CD4-positive, alpha-beta T cell treated with Interleukin-12 subunit alpha and Interleukin-12 subunit beta, for 1 hour (primary cell): ENCODE measurements at places on chromosomes 7 and 10.

GRCh38 chr7:30396389-30396788 lies 82.2 kb downstream of the NOD1 start:
- no peak for DNase-seq

- no peak for DNase-seq
Observed at GRCh38 chr7:55463686-55464262, 98.6 kb downstream of the LANCL2 start.

DNA sequence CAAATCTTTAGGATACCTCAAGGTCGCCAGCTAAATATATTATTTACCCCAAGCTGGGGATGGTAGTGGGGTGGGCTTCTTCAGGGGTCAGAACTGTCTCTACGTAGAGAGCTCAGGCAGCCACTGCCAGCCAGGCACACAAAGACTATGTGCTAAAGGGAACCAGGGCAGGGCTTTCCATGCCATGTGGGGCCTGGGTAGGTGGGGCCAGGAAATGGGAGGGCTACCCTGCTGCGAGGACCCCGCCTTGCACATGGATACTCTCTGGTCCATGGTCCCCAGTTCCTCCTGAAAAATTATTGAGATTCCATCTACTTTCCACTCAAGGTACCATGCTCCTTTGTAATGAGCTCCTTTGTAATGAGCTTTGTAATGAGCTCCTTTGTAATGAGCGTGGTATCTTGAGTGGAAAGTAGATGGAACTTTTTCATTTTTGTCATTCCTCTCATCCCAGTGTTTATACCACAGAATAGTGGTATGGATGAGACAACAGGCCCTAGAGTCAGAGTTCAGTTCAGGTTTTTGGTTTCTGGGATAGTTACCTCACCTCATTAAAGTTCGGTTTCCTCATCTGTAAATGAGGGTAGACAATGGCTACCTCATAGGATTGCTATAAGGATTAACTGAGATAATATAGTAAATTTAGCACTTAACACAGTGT lies 5.8 kb downstream of the SYNPO2L start:
- DNase-seq = no peak

DNA sequence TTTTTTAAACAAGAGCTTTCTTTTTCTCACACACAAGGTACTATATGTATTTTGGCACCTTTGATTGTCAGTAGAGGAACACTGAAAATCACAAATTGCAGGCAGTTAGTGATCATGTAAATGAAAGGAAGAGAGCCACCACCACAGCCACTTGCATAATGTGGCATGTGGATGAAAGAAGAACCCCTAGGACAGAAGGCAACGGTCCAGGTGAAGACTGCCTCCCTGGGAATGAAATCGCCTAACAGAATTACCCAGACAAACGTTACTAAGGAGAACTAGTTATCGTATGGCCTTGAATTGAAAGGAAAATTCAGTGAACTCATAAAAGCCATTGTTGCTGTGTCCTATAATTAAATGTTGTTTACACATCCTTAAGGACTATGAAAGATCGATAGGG lies 41.2 kb upstream of the PTPRZ1 start:
- DNase-seq = no peak

DNA sequence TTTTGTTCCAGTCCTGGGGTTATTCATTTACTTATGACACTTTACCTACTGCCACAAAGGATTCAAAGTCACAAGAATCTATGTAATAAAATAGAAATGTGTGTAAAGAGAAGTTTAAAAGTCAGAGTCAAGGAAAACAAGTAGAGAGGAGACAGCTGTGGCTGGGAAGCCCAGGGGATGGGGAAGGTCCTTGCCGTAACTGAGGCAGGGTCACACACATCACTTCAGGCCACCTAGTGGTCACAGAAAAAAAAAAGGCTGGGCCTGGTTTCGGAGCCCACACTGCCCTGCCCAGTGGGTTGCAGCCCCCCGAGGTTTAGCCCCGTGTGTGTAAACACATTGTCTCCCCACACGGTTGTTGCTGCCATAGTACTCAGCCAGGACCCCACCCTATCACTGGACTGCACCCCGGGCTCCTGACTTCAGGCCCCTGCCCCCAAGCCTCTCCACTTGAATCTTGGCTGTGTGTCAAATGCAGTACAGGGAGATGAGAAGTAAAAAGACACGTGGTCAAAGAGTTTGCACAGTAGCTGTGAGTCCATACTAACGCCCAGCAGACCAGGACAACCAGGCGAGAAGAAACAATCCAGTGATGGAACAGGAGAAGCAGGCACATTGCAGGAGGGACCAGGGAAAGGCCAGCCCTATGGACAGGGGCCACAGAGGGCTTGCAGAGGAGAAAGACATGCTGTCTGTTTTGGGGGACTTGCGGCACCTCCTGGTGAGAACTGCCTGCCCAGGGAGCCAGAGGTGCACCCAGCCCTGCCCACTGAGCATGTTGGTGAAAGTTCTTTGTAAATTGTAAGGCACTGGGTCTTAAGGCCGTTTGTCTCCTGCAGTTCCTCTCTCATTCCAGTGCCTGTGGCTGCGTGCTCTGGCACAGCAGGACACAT lies 91.4 kb upstream of the MACROH2A2 start:
- DNase-seq = no peak

DNA sequence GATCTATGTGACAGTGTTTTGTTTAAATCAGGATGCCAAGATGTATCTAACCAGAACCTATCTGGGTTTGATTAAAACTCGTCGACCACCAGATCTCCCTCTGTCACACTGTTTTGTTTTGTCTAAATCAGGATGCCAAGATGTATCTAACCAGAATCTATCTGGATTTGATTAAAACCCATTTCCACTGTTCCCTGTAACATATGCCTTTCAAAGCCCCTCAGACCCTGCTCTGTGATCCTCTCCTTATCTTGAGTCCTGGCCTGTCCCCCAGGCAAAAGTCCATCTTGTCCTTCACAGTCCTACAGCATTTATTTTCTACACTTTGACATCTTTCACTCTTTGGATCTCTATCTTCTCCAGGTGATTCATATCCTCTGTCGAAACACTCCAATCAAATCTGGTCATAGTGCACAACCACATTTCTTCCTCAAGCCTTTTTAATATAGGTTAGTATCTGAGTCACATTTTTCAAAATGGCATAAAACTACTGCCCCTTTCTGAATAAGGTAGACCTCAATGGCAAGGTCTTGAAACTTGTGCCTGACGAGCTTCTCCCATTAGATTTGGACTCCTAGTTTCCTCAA lies 32.5 kb downstream of the ERLIN1 start:
- no peak for DNase-seq

- DNase-seq = no peak
Observed at GRCh38 chr7:120714945-120715344, 143.0 kb downstream of the TSPAN12 start.

- DNase-seq = no peak
Observed at GRCh38 chr7:28890137-28890536, 68.0 kb downstream of the TRIL start.

GRCh38 chr10:131862548-131862947 lies 38.3 kb upstream of the PPP2R2D start:
- no peak for DNase-seq

DNA sequence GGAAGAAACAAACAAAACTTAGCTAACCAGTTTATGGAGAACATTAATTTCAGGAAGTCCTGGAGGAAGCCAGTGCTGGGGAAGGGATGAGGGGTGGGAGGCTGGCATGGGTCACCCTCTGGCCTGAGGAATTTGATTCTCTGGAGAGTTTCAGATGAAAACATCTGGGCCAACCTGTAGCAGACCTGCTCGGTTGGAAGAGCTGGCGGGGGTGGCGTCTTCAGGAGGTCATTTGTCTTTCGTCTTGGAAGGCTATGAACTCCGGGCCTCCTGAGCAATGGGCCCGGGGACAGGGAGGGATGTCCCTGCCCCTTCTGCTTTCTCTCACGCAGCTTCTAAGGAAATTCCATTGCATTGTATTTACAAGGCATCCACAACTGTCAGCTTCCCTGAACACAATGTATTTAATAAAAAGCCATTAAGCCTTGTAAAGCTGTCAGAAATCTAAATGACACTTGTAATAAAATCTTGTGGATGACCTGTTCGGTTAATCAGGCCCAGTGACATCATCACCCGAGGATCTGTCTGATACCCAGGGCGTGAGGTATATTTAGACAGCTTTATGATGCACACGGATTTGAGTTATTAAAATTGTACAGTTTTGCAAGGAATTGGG lies 250.5 kb downstream of the RAB11FIP2 start:
- no peak for DNase-seq

DNA sequence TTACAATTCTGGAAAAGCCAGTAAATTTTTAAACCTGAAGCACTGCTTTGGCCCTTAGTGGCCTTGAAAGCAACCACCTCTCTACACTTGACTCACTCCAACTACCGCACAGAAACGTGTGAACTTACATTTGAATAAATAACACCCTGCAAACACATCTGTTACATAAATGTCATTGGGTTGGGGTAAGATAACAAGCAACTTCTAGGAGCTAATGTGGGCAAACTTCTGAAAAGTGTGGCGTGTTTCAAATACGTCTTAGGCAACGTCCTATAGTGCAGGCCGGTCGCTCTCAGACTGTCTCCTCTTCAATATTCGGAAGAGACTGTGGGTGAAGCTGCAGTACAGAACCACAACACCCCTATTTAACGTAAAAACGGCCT lies 474 bp downstream of the ORC5 start:
- peak; percentile 29 for DNase-seq

DNA sequence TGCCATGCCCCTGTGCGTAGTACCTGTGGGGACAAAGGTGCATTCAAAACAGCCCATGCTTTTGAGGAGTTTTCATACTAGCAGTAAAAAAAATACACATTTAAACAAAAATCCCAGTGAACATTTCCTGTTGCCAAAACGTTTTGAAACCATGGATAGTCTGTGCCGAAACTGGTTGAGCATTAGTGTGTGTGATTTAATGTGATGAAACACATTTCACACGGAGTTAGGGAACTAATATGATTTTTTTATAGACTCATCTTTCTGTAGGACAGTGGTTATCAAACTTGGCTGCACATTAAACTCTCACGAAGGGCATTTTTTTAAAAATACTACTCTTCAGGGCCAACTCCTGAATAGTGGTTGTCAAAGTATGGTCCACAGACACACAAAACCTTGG lies 111.8 kb upstream of the CREB5 start:
- no peak for DNase-seq

GRCh38 chr10:22475651-22476600 lies 130.6 kb downstream of the SPAG6 start:
- DNase-seq = peak; percentile 8

GRCh38 chr7:70393956-70394355 lies 738.0 kb upstream of the GALNT17 start:
- DNase-seq = no peak

GRCh38 chr7:17408245-17408903 lies 109.9 kb downstream of the AHR start:
- DNase-seq = no peak

DNA sequence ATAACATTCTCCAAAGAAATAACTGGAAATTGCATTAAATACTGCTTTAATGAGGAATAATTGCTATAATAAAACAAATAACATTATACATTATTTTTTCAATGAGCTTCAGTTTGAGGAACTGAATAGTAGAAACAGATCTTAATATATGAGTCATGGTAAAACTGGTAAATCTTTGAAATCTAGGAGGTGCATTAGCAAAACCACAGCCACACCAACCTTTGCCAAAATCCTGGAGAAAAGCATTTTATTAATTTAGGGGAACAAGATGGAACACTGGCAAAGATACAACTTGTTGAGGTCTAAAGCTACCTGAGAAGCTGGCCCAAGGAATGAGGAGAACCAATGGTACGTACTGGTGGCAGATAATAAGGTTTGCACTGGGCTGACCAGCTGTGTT lies 5.4 kb upstream of the ASL start:
- no peak for DNase-seq

- DNase-seq = no peak
Observed at GRCh38 chr10:126433351-126433750, 45.1 kb upstream of the ADAM12 start.

GRCh38 chr7:3157566-3158287 lies 114.1 kb upstream of the CARD11 start:
- DNase-seq = no peak

- DNase-seq = no peak
Observed at GRCh38 chr10:21401196-21401595, 124.3 kb downstream of the SKIDA1 start.

- peak; percentile 27 for DNase-seq
Observed at GRCh38 chr7:158863611-158864506, 7.5 kb downstream of the DYNC2I1 start.

DNA sequence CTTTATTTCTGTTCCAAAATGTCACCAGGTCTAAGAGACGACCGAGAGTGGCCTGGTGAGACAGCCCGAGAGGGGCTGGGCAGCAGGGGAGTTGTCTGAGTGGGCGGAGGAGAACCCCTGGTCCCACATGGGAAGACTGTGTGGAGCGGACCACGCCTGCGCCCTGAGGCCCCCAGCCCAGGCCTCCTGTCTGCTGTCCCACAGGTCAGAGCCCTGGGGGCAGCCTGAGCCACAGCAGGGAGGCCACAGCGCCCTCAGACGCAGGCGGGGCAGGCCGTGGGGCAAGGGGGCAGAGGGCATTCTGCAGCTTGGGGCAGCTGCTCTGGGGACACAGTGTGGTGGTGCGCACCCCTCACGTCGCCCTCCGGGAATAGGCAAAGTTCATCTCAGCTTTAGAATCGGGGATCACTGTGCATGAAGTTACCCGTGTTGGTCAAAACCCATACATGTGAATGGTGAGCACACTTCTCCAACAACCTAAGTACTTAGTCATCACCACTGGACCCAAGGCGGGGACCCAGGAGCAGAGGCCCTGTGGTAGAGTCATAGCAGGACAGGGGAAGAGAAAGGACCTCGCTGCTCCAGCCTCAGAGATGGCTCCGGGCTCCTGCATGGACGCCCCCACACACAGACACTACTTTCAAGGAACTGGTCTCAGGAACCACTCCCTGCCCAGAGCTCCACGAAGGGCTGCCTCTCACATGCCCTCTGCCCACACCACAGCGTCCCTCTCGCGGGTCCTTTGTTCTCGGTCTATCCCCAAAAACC lies 214.7 kb downstream of the ELFN1 start:
- DNase-seq = no peak

DNA sequence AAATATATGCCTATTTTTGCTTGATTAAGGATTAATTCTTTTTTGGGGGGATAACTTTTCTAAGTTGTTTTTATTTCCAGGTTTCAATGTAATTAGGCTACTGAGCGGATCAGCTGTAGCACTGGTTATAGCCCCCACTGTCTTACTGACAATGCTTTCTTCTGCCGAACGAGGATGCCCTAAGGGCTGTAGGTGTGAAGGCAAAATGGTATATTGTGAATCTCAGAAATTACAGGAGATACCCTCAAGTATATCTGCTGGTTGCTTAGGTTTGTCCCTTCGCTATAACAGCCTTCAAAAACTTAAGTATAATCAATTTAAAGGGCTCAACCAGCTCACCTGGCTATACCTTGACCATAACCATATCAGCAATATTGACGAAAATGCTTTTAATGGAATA lies 1.0 kb downstream of the LRRTM3 start:
- DNase-seq = no peak

GRCh38 chr10:131738396-131738735 lies 162.4 kb upstream of the PPP2R2D start:
- no peak for DNase-seq

GRCh38 chr10:42972946-42973345 lies 103.9 kb upstream of the RET start:
- DNase-seq = no peak

DNA sequence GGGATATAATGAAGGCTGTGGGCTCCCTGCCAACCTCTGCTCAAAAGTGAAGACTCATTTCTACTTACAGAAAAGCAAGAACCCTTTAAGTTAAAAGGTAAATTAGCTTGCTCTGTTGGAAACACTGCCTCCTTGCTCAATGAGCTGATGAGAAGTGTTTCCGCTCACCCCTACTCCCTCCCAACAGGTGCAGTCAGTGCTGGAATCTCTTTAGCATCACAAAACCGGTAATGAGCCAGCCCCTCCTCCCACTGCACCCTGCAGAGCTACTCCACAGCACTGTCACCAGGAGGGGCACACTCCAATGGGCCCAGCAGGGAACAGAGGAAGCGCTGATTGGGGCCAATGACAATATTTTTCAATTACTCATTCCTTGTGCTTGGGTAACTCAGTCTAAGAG lies 262.5 kb downstream of the TCERG1L start:
- no peak for DNase-seq
